Foreskin keratinocyte (primary cell): ENCODE measurements at places on chromosomes 16 and 17.

DNA sequence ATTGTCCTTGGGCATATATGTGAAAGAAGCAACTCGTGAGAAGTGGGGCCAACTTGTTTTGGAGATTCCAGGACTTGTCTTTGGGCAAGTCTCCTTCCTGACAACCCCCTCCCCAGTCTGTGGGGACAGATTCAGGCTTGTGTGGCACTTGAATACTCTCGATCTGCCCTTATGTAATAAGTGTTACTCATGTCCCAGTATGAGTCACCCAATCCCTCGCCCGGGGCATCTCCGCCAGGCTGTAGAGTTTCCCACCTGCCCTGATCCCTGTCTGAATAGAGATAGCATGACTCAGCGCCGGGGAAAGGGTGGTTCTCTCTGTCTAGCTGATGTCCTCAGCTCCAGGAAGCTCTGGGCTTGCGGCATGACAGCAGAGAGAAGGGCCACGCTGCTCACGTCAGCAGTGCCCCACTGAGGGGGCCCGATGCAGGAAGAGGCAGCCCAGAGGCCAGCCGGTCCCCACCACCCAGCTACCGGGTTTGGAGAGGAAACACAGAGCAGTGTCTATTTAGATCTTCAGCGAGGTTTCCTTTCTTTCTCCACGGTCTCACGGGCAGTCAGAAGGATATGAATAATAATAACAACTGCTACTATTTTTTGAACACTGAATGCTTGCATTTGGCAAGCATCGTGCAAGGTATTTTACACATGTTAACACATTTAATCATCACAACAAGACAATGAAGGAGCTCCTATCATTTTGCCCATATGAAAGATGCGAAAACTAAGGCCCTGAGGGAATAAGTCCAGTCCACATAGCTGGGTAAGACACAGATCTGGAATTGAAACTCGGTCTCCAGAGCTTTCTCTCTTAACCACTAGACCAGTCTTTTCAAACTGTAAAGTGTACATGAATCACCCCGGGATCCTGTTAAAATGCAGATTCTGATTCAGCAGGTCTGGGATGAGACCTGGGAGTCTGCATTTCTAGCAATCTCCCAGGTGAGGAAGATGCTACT is 426.7 kb upstream of the MAF start:
- peak; percentile 99 for DNase-seq

DNA sequence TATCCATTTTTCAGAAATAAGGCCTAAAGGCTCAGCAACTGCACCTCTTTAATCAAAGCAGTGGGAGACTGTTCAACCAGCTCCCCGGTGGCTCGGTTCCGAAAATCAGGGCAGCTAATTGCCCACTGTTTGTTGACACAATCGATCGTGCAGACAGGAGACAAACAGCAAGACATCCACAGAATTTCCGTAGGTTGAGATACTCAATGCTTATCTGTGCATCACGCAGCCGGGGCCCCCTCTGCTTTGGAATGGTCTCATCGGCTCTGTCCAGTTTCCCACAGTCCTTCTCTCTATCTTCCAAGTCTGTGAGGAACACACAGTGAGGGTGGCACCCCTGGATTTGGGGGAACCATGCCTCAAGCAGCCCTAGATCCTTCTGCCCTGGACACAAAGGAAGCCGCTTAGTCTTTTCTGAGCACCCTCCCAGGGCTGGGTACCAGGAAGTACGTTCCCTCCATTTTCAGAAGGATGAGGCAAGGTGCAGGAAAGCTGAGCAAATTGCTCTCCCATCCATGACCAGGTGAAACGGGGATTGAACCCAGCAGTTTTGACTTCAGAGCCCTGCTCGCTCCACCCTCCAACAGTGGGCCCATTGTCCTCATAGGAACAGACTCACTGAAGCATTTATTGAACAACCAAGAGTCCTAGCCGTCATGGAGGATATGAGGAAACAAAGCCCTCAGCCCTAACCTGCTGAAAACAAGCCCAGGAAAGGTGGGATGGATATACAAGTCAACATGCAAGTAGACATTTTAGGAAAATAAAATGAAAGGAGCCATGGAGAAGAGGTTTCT is 70.7 kb downstream of the C16orf95 start:
- DNase-seq: no peak

- peak; percentile 50 for DNase-seq
Measured at GRCh38 chr17:80724775-80725266, 180.2 kb downstream of the RPTOR start.

GRCh38 chr16:87697792-87698191 is 68.0 kb downstream of the KLHDC4 start:
- DNase-seq: no peak

- no peak for DNase-seq
Measured at GRCh38 chr16:51382940-51383339, 231.9 kb upstream of the SALL1 start.

- DNase-seq: no peak
Measured at GRCh38 chr16:81973737-81974136, 37.5 kb downstream of the SDR42E1 start.

DNA sequence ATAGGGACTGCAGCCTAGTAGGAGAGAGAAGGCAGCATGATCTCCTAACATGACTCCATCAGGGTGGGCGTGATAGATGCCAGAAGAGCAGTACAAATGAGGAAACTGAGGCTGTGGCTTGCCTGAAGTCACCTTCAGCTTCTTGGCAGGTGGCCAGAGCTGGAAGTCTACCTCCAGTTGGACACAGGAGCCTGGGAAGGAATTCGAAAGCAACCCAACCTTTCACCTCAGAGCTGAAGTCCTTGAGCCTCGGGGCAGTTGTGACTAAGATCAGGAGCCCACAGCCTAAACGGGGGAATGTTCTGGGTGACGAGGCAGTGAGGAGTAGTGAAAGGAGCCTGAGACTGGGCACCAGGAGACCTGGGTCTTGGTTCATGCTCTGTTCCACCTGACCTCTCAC is 9.4 kb upstream of the SLC52A1 start:
- no peak for DNase-seq

GRCh38 chr17:18949566-18949965 is 2.4 kb upstream of the SLC5A10 start:
- no peak for DNase-seq

- DNase-seq: no peak
Measured at GRCh38 chr17:64213995-64214811, 48.9 kb downstream of the TEX2 start.
